ENCODE measurements at places on chromosomes 11 and 22.
A peak's percentile ranks its signal among the peaks of the same experiment; 100 is the strongest.

- DNase-seq: no peak
Observed at GRCh38 chr11:43992183-43992582, 49.7 kb downstream of the C11orf96 start.

DNA sequence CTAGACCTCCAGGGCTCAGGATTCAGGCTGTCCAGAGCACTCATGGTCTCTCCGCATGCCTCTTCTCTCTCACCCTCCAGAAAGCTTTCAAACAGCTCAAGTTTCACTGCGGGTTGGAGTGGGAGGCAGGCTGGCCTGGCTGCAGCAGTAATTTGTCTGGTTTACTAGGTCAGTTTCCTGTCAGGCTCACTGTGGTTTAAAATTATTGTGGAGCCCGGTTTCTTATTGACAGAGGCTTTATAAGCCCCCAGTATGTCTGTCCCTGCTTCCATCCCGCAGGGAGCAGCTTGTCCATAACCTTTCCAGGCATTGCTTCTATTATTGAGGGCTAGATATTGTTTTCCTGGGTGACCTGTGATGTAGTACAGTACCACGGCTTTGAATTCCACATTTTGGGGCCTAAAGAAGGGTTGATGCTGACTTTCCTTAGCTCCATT is 235.3 kb upstream of the SORL1-AS1 start:
- peak; percentile 29 for DNase-seq

DNA sequence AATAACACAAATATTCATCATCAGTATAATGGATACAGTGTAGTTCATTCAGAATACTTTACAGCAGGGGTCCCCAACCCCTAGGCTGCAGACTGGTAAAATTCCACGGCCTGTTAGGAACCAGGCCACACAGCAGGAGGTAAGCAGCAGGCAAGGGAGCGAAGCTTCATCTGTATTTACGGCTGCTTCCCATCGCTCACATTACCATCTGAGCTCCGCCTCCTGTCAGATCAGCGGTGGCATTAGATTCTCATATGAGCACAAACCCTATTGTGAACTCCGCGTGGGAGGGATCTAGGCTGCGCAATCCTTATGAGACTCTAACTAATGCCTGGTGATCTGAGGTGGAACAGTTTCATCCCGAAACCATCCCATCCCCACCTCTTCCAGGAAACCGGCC is 125.1 kb downstream of the SERGEF start:
- DNase-seq: peak; percentile 58

DNA sequence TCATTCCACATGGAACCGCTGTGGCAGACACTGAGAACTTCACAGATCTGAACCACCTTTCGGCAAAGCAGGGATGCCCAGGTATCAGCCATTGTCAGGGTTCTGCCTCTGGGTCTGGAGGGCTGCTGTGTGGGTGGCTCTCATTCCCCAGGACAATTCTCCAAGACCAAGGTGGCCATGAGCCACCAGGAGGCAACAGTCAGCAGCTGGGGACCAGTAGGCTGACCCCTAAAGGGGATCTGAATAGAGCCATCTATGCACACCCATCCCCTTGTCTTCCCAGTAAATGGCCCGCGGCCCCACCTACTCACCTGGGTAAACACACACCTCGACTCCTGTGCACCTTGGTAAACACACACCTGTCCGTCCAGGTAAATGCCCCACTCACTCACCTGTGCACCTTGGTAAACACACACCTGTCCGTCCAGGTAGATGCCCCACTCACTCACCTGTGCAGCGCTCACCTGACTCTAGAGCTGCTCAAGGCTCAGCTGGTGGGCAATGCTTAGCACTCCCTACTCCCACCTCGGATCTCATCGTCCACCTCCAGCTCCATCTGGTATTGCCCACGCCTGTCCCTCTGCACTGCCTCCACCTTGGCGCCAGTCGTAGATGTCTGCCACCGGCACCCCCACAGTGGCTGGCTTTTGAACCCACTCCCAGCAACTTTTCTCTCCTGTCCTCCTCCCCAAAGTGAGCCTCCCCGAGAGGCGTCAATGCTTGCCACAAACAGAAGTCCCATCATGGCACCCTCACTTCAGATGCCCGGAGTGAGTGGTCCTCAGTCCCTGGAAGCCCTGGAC is 10.2 kb downstream of the SLC25A1 start:
- DNase-seq: no peak

DNA sequence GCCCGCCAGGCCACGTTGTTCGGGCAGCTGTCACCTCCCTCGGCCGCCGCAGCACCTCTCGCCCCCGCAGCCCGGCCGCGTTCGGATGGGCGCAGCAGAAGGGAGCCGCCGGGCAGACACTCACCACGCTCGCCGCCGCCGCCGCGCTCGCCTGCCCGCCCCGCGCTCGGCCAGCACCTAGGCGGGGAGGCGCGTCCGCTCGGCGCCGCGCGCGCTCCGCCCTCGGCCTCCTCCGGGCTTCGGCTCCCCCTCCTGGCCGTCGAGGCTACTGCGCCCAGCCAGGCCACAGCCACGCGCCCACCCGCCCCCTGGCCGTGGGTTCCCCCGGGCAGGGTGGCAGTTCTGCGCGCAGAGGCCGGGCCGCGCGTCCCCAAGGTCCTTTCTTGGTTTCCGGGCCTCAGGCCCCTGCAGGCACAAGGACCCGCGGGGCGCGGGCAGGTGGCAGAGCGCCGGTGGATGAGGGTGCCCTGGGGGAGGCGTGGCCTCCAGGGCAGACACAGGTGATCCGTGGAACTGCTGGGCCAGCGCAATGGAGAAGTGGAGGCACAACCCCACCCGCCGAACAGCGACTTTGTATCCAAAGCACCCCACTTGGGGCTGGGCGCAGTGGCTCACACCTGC is at the start of gene SLC25A22:
Gene SLC25A22 (minus strand): TSS at position 189 of the 621 bp plus-strand sequence. CDS start 3,275 bp downstream, outside the sequence.
- DNase-seq: peak; percentile 85

- DNase-seq: no peak
Observed at GRCh38 chr11:19848219-19848618, 135.6 kb downstream of the NAV2 start.

GRCh38 chr22:37676736-37677492 is 1.5 kb downstream of the LGALS1 start:
- peak; percentile 86 for DNase-seq

GRCh38 chr22:35838855-35839576 is 121.3 kb downstream of the APOL5 start:
- peak; percentile 22 for DNase-seq

DNA sequence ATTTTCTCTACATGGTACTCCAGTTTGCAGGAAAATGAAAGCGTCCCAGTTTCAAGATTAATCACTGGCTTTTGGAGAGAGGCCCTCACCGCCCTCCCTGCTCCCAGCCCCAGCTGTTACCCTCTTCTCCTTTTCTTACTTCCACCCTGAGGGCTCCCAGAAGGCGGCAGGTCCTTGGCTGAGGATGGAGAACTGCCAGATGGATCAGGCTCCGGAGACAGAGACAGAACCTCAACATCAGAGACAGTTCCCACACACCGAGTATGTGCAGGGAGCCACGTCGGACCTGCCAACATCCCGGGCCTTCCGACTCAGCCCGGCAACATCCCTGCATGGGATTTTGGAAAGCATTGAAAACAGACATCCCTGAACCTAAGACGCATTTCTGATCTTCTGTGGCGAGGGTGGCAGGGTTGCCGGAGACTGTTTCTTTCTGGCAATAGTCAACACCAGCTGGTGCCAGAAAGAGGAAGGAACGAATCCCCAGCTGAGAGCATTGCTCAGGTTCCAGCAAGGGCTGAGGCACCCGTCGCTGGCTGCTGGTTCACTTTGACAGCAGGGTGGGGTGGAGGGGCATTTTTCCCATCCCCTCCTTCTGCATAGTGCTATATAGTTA is 467.1 kb downstream of the MIAT start:
- DNase-seq: no peak

- DNase-seq: no peak
Observed at GRCh38 chr11:70535191-70535971, 137.1 kb downstream of the CTTN start.

DNA sequence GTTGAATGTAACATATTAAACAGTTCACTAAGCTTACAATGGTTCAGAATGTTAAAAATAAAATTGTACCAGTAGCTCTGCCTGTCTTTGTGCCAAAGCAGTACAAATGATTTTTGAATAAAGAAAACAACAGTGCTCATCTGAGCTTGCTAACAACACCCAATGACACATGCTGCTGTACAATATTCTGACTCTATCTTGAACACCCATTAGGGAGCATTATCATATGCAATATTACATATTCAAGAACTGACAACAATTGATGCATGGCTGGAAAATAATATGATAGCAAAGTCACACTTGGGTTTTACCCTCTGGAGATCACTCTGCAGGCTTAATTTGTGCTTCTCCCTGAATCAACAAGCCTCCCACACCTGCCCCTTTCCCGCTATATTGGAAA is 953.7 kb downstream of the OPCML start:
- no peak for DNase-seq

- no peak for DNase-seq
Observed at GRCh38 chr11:35932681-35933319, 11.1 kb upstream of the LDLRAD3 start.

GRCh38 chr11:82261367-82261766 is 472.3 kb downstream of the FAM181B start:
- DNase-seq: no peak

DNA sequence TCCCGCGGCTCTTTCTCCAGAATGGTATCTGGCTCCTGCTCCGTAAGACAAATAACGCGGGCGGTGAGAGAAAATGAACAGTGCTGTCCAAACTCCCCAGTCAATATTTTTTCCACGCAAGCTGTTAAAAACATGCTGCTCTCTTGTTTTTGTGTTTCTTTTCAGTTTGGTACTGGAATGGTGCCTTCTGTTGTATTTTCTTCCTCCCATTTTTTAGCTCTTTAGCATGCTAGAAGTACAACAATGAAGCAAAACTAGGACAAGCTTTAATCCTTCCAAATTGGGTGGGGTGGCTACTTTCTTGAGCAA is 599 bp upstream of the PPP2R1B start:
- no peak for DNase-seq

DNA sequence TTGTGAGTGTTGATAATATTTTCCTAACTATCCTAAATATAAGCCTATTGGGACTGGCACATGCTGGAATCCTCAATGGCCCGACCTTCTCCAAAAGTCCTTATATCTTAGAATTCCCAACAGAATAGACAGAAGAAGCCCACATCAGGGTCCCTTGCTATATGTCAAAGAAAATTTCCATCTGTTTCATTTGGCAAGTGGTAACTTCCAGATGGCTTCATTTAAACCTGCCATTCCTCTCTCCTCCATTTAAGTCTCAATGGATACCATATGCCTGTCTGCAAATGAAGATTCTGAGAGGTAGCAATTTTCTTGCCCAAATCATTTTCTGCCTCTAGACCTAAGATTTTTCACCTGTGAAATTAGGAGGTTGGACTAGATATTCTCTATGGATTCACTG is 73.1 kb upstream of the KCNA4 start:
- no peak for DNase-seq

DNA sequence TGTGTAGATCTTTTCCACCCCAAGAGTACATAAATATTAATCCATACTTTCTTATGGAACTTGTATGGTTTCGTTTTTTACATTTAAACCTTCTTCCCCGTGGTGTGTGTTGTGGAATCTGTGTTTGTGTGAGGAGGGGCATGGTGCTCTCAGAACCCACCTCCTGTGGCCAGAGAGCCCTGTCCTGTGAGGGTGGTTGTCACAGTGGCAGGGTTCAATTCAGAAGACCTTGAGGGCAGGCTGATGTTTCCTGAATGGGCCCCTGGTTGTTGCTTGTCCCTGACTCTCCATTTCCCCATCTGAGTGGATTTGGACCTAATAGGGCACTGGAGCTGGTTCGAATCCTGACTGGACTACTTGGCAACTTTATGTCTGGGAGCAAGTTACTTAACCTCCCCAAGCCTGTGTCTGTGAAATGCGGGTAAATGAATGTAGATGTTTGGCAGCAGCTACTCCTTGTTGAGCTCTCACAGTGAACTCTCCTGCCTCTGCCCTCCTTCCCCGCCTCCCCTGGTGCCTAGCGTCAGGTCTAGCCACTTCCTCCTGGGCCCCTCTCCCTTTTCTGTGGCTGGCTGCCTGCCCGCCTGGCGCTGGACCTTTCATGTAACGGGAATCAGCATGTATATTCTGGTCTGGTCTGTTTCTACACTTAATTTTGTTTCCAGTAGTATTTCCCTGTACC is 7.3 kb downstream of the NEAT1 start:
- DNase-seq: no peak

- DNase-seq: no peak
Observed at GRCh38 chr22:35477911-35478582, 62.6 kb upstream of the RASD2 start.

- DNase-seq: no peak
Observed at GRCh38 chr22:47209040-47209514, 446.6 kb downstream of the TBC1D22A start.

DNA sequence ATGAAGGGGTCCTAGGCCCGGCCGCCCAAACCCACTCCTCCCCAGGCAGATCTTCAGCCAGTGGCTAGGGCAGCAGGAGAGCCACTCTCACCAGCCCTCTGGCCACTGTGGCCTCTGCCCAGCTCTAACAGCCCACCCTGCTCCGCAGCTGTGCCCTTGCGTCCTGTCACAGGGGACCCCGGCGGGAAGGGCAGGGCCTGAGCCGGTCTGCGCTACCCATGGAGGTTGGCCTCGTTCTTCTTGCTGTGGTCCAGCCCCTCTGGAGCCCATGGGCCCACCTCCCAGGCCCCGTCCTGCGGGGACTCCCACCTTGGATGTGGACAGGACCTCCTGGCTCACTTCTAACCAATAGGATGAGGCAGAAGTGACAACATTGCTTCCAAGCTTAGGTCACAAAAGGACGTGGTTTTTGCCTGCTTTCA is 38.3 kb upstream of the TH start:
- no peak for DNase-seq

DNA sequence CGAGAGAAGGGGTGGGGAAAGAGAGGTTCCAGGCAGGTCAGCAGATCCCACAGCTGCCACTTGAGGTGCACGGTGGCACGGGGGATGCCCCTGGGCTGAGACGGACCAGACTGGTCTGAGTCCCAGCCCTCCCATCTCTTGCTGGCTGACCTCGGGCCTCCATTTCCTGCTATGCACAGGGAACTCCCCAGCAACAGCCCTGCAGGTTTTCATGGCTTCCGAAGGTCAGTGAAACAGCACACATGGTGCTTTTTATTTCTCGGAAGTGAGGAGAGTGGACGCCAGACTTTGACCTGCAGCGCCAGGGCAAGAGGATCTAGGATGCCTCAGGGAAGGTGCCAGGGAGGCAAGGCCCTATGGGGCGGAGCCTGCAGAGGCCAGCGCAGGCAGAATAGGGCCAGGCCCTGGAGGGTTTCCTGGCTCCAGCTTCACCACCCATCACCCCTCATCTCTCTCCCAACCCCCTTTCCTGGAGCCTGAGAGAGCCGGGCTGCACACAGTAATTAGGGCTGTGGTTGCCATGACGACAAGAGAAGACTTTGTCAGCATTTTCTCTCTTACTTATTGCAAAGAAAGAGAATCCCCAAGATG is 29.5 kb downstream of the SLC22A12 start:
- DNase-seq: no peak

- DNase-seq: peak; percentile 50
Observed at GRCh38 chr11:32435942-32436750, 807 bp upstream of the WT1 start.

DNA sequence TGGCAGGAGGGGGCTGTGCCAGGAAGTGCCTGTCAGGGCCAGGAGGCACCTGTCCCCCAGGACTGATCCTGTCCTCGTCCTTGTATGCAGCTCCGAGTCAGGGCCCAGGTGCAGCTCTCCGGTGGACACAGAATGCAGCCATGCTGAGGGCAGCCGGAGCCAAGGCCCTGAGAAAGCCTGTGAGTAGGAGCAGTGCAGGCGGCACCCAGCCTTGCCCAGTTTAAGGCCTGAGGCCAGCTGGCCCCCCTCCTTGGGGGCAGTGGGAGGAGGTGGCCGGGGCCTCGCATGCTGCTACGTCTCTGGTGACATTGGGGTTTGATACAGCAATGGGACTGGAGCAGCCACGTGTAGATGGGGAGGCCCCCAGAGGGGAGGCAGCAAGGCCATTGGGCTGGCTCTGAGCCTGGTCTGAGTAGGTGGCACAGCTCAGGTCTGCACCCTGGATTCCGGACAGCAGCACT is 34.9 kb downstream of the SBF1 start:
- no peak for DNase-seq

All from WTC11 (cell line).